ENCODE measurements at places on chromosomes 3 and 15.
A peak's percentile ranks its signal among the peaks of the same experiment; 100 is the strongest.

DNA sequence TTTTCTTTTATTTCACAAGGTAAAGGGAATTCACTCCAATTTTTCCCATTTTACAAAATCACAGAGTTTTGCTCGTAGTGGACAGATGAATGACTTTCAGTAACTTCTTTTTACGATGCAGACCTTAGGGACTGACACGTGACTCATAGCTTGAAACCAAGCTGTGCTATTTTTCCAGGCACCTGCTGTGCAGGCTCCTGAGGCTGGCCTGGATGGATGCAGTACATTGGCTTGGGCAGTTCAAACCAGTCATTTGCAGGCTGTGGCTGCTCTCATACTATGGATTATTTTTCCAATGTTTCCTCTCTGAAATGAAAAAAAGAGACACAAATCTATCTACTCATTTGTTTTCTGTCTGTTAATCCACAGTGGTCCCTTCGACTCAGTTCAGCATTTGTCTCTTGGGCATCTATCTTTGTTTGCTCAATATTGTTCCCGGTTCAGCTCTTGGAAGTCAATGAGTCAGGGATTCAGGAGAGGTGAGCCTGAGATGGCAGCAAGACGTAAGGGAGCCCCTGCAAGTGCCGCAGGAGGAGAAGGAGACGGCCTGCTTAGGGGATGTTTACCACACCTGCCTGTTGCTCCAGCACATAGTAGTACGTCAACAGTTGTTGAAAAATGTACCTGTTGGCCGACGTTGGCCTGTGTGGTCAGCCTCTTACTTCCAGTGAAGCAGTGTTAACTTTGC lies 92.8 kb downstream of the SV2B start:
- DNase-seq, result no peak

- DNase-seq, result no peak
These were observed 754 bp downstream of the B3GNT5 start for GRCh38 chr3:183253528-183254486.

DNA sequence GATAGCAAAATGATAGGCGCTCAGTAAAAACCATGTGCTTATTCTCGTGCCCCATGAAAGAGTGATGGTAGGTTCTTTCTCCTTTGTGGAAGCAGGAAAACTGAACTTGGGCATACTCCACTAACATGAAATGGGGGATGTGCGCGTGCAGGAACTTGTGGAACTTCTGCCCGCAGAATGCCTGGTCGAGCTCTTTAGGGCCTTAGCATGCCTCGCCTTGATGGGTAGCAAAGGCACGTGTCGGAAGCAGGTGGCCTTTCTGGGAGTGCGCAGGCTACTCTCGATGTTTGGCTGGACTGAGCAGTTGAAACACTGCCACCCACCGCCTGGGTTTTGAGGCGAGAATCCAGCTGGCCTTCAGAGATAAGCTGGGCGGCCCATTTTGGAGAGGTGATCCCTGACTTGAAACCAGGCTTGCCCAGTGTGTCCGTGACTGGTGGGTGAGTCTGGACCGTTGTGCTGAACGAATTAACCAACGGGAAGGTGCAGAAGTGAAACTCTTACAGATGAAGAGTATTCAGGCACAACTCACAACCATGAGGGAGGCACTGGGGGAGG lies 842 bp downstream of the PCCB start:
- no peak for DNase-seq

- DNase-seq, result peak; percentile 57
These were observed 542.9 kb downstream of the FHIT start for GRCh38 chr3:60708191-60708975.
